Stimulated activated CD8-positive, alpha-beta memory T cell treated with anti-CD3 and anti-CD28 coated beads, Interleukin-4, amount 100 ng/mL, for 48 hours (primary cell): ENCODE measurements at places on chromosomes 4 and X.

DNA sequence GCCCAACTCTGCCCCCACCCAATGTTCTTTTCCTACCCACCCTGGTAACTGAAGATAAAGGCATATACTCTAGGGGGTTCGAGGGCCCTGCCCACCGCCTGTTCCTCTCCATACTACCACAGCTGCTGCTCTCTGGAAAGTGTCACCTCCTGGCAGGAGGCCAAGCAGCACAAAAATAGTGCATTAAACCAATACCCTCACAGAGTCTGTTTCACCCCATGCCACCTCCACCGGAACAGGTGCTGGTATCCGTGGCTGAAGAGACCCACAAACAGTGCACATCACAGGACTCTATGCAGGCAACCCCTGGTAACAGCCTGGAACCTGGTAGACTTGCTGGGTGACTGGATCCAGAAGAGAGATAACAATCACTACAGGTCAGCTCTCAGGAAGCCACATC lies 85.1 kb upstream of the CTSO start:
- no peak for DNase-seq

DNA sequence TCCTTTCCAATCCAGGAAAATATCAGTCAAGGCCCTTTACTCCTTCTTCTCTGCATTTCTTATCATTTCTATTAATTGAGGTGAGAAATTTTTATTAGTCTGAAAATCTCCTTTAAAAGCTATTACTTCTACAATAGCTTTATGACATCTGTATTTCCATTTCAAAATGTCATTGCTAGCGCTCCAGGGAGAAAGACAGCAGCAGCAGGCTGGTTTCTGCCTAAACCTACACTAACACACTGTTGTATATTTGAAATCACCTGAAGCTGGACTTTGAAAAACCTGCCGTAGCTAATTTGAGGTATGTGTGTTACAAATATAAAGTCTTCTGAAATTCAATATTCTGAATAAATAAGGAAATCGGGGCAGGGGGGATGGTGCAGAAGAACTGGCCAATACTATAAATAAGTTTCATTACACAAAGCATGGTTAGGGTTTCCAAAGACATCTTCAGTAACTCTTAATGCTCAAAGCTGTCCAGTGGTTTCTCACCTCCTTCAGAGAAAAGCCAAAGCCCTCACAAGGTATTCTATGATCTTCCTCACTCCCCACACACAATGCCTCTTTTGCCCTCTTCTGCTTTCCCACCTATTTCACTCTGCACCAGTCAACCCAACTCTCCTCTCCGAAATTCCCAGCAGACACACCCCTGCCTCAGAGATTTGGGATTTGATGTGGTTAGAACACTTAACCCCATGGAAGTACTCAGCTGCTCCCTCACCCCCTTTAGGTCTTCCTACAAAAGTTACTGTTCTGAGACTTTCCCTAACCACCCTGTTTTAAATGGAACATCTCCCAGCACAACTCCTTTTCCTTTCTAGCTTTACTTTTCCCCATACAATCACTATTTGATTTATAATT lies 122.7 kb downstream of the PPP3CA start:
- no peak for DNase-seq

- DNase-seq = no peak
Measured at GRCh38 chr4:106444557-106444956, 76.0 kb upstream of the GIMD1 start.

- peak; percentile 53 for DNase-seq
Measured at GRCh38 chr4:1871471-1872021, 353 bp downstream of the NSD2 start.

- DNase-seq = no peak
Measured at GRCh38 chr4:137274404-137274803, 257.9 kb downstream of the PCDH18 start.

DNA sequence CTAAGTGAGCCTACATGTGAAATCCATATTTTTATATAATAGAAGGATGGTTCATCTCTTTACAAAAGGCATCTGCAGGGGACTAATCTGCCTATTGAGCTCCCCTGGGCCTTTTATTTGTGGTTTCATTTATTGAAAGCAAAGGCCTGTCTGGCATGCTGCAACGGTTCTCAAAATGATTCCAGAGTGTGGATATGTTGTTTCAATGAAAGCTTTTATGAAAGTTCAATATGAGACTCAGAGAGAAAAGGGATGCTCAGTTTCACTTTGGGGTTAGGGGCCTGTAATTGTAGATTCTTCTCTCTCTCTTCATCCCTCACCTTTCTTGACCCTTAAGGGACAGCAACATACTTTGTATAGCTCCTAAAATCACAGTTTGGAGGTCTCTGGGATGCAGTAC lies 204.2 kb upstream of the CASK start:
- no peak for DNase-seq
